ENCODE measurements at places on chromosomes 16 and 17. TPM values are rescaled to one million over a fixed set of nuclear protein-coding genes. Genes with fewer than 3 reads are reported as not detected.
A peak's percentile ranks its signal among the peaks of the same experiment; 100 is the strongest.

- no peak for DNase-seq
Observed at GRCh38 chr17:73071066-73071999, 21.2 kb downstream of the SLC39A11 start.

GRCh38 chr16:78375055-78375679 is 275.7 kb downstream of the WWOX start:
- DNase-seq, result no peak

GRCh38 chr16:71781741-71782140 is 26.9 kb downstream of the AP1G1 start:
- DNase-seq, result peak; percentile 21

DNA sequence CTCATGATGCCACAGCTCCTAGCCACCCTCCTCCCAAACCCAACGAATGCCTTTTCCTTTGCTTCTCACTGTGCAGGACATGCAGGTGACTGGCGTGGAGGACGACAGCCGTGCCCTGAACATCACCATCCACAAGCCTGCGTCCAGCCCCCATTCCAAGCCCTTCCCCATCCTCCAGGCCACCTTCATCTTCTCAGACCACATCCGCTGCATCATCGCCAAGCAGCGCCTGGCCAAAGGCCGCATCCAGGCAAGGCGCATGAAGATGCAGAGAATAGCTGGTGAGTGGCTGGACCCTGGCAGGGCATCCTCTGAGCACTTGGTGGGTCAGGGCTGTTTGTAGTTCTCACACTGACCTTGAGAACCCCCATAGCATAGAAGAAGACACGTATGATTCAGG is 132.3 kb downstream of the SOCS1 start:
- no peak for DNase-seq

- DNase-seq, result peak; percentile 94
Observed at GRCh38 chr17:7214300-7215135, 5.1 kb downstream of the DLG4 start.

DNA sequence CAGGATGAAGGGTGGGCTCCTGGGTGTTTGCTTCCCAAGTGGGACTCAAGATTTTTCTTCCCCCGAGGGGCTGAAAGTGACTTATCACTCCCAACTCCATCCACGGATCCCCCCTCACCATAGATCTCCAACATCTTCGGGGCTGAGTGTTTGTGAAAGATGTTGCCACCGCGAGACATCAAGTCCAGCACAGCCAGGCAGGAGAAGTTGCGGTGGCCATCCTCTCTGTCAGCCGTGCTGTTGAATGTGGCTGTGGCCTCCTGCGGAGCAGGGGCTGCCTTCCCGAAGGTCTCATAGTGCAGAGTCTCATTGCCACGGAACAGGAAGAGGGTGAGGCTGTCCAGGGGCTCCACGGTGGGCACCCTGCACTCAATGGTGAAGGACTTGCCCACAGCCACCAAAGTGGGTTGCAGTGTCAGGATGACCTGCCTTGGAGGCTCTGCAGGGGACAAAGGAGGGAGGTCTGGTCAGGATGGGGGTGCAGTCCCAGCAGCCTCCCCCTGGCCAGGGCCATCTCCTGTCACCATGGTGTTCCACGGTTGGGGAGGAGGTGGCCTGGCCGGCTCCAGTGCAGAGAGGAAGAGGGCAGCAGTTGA is 5.5 kb downstream of the PRR29 start:
- DNase-seq, result no peak

DNA sequence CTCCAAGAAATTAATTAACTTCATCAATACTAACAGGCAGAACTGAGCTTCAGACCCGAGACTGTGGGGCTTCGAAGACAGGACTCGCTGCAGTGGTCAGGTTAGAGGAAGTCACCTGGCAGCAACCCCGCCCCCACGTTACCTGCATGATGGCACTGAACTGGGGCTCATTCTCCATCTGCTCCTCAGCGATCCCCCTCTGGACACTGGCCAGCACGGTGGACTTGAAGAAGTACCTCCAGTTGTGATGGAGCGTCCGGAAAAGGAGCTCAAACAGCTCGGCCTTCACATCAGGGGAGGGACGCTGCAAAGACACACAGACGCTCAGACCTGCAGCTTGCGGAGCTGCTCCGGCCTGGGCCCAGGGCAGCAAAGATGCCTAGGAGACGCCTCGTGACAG is 40.9 kb upstream of the GSG1L start:
- DNase-seq, result no peak

DNA sequence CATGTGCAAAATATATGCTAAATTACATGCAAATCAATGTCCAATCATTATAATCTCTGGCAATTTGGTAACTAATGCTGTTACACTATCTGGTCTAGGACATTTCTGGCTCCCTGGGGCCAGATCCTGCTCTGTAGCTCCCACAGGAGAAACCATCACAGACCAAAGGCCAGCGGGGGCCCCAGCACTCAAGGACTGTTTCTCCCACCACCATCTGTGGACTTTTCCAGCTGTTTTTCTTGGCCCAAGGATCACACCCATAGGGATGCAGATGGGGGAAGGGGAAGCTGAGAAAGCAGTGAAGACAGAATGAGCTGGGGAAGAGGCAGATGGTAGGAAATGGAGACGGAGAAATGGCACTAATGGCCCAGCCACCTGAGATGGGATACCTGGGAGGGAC is at the start of gene HIGD1B:
Gene HIGD1B (plus strand): TSS at position 298 of the 400 bp plus-strand sequence. CDS start 270 bp downstream, outside the sequence.
- DNase-seq, result no peak

DNA sequence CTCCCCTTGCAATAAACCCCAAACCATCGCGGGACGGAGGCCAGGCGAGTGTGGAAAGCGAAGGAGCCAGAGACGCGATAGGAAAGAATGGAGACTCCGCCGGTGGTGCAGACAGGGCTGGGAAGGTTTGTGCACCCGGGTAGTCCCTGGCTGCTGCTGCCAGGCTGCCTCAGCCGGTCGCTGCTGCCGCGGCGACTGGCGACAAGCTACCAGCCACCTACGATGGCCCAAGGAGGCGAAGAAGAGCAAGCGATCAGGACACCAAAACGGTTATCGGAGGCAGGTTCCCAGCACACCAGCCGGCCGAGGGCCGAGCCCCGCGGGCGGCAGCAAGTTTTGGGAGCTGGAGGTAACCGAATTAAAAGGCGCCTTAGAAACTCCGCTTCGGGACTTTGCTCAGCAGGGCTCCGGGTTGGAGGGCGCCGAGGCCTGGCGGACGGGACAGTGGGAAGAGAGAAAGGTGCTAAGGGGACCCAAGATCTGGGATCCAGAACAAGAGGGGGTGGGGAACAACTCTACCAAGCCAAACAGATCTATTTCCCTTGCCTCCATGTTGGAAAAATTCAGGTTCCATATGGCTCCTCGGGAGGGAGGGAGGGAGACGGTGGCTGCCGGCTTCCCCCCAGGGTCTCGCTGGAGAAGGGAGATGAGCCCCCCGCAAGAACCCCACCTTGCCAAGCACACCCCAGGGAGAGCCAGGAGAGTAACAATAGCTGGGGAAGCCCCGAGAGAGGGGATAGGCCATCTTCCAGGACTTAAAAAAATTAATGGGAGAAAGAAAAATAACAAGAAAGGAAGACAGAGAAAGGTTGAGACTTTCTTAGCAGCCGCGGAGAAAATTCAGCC is 9.7 kb upstream of the HOXB2 start:
- no peak for DNase-seq

- no peak for DNase-seq
Observed at GRCh38 chr17:16507918-16508533, 16.0 kb upstream of the LRRC75A start.

DNA sequence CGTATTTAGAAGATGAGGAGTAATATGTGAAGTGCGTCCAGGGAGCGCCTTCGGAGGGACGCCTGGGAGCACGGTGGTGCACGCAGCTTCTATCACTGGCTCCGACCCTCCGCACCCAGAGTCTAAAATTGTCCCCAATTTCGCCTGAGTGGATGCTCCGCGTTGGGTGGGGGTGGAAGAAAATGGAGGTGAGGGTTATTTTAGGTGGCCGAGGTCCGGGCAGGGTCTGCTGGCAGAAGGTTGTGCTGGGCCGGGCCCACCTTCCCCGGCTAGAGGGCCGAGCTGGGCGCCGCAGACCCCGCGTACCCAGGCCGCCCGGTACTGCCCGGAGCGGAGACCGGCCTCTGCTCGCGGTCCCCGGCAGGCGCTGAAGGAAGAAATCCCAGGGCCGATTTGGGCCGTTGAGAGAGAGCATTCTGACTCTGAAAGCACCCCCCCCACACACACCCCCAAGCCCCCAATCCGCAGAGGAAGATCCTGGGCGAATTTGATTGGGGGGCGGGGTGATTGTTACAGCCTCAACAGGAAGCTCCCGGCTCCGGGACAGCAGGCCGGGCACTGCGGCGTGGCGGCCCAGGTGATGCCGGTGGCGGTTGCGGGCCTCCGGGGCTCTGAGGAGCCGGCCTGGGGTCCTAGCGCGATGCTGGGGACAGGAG is 3.0 kb downstream of the BAHCC1 start:
- no peak for DNase-seq

- DNase-seq, result no peak
Observed at GRCh38 chr17:62098623-62099231, 33.6 kb upstream of the MED13 start.

GRCh38 chr17:1720856-1721386 is 3.6 kb upstream of the WDR81 start:
- peak; percentile 28 for DNase-seq

- DNase-seq, result no peak
Observed at GRCh38 chr17:17994271-17995069, 21.8 kb downstream of the DRC3 start.

Gene ATP6V0A1
- total RNA-seq, result 37.8 TPM

Gene NPIPA7
- total RNA-seq, result 11.2 TPM

Gene SNX20
- not detected for total RNA-seq

Gene FBXW10B
- 0.63 TPM for total RNA-seq

Data from HFFc6 (cell line).